Ascending aorta (tissue), 2 donors: ENCODE measurements at places on chromosomes 2 and 18.

- DNase-seq = no peak
- H3K4me1 ChIP-seq = no peaks in the 10 kb centered on the region
- no peaks in the 10 kb centered on the region for H3K36me3 ChIP-seq
- no peak overlapping the region for H3K4me3 ChIP-seq
These were observed 216.7 kb downstream of the CDH20 start for GRCh38 chr18:61549889-61550288.

DNA sequence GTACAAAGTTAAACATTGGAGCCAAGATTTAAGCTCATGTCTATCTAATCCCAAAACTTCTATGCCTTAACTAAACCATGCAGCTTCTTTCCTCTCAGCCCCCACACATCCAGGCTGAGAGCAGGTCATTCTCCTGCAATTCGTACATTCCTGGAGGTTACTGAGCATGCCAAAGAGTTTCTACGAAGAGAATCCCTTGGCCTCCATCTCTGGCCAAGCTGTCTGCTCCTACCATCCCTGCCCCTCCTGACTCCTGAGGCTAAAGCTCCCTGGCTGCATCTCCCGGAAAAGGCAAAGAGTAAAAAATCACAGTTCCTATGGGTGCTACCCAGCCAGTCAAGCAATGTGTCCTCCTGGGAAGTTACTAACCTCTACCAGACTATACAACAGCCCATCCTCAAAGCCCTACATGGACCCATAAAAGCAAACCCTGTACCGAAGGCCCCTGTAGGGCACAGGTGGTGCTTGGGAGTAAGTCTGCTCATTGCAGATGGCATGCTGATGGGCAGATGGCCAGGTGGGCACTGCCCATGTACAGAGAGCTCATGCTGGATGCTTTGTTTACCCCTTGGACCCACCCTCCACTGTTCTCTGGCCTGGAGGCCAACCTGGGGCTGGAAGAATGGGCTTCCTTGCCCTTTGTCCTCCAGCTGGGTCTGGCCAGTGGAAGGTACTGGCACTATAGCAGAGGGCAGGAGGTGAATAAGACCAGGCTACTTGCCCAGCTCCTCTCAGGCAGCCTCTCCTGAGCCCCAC is 99.5 kb downstream of the TTC32 start:
- peak overlapping the region; percentile 89 for H3K27ac ChIP-seq
- DNase-seq = no peak
- no peaks in the 10 kb centered on the region for H3K36me3 ChIP-seq
- no peak overlapping the region for H3K4me3 ChIP-seq

DNA sequence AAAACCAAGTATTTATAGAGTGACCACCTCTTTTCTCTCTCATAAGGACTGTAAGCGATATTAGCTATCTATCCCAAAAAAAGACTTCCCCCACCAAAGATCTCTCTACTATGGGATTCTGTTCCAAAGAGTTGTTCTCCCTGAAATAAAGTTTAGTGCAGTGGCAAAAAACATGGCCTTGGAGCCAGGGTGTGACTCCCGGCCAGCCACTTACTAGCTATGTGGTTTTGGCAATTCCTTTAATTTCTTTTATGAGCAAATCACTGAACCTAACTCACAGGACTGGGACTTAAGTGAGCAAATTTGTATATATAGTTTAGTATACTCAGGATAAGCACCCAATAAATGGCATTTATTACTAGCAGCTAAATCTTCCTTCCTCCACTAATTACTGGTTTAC is 42.6 kb downstream of the SESTD1 start:
- peaks cover 40% of the 10 kb centered on the region for H3K4me1 ChIP-seq
- no peaks in the 10 kb centered on the region for H3K36me3 ChIP-seq
- no peak for DNase-seq
- no peak overlapping the region for H3K4me3 ChIP-seq
- H3K27me3 ChIP-seq = no peaks in the 10 kb centered on the region

DNA sequence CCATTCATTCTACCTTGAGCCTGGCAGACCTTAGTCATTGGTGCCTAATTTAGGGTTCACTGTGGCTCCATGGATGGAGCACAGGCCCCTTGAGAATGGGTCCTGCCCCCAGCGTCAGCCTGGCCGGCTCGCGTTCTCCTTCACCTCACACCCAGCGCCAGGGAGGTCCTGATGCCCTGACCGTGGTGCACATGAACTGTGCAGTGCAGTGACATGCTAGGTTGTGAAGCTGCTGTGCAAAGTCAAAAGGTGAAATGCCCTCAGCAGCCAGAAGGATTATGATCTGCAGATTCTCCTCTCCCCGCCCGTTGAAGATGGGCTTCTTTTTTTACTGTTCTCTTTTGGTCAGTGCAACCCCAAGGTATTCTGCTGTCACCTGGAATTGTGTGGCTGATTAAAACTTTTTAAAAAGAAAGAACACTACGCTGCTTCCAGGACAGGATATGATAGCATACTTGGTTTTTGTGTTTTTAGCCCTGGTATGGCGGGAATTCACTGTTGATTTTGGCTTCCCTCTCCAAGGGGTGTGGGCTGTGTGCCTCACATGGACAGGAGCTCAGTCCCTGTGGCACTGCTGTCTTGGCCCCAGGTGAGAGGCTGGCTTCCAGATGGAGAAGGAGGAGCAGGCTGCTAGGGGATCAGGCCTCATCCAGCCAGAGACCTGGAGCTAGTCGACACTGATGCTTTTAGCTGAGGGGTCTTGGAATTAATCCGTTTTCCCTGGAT is 49.4 kb upstream of the MCFD2 start:
- H3K27ac ChIP-seq = peak overlapping the region; percentile 60
- H3K27me3 ChIP-seq = no peaks in the 10 kb centered on the region
- H3K4me1 ChIP-seq = peaks cover 51% of the 10 kb centered on the region
- H3K36me3 ChIP-seq = no peaks in the 10 kb centered on the region
- no peak for DNase-seq
- no peak overlapping the region for H3K4me3 ChIP-seq

- H3K27me3 ChIP-seq = no peaks in the 10 kb centered on the region
- H3K27ac ChIP-seq = no peak overlapping the region
- no peaks in the 10 kb centered on the region for H3K4me1 ChIP-seq
- no peak overlapping the region for H3K4me3 ChIP-seq
- no peak for DNase-seq
These were observed 234.9 kb upstream of the CYRIA start for GRCh38 chr2:16900405-16901025.

- DNase-seq = no peak
- no peaks in the 10 kb centered on the region for H3K36me3 ChIP-seq
- H3K27me3 ChIP-seq = no peaks in the 10 kb centered on the region
- no peak overlapping the region for H3K27ac ChIP-seq
- peaks cover 12% of the 10 kb centered on the region for H3K4me1 ChIP-seq
- H3K4me3 ChIP-seq = no peak overlapping the region
These were observed 40.5 kb upstream of the NABP1 start for GRCh38 chr2:191637182-191638078.

DNA sequence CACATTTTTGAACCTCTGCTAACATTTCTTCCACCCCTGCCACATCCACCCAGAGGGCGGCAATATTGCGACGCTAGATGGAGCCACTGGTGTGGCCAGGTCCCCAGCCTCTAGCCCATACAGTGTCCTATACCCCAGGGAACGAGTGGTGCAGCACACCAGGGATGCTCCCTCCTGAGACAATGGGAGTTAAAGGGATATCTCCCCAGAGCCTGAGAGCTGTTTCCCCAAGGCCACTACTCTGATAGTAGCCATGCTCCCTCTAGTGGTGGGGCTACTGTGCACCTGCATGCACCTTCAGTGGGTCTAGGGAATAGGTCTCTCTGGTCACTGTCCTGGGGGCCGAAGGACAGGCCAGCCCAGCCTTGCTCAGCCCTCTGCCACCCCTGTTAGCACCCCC is 336.4 kb upstream of the FSHR start:
- no peaks in the 10 kb centered on the region for H3K4me1 ChIP-seq
- no peak overlapping the region for H3K4me3 ChIP-seq
- H3K36me3 ChIP-seq = no peaks in the 10 kb centered on the region
- no peak overlapping the region for H3K27ac ChIP-seq

- no peak overlapping the region for H3K27ac ChIP-seq
- H3K4me1 ChIP-seq = peaks cover 4% of the 10 kb centered on the region
- no peaks in the 10 kb centered on the region for H3K27me3 ChIP-seq
- no peaks in the 10 kb centered on the region for H3K36me3 ChIP-seq
These were observed 122.6 kb upstream of the TWIST2 start for GRCh38 chr2:238725298-238725697.

GRCh38 chr2:171411791-171412483 is 21.9 kb downstream of the METTL8 start:
- H3K27ac ChIP-seq = no peak overlapping the region
- H3K4me3 ChIP-seq = no peak overlapping the region
- no peak for DNase-seq
- no peaks in the 10 kb centered on the region for H3K27me3 ChIP-seq
- H3K4me1 ChIP-seq = no peaks in the 10 kb centered on the region

- H3K27ac ChIP-seq = peak within 1 kb of the TSS; percentile 1
- DNase-seq = no peak
- no peaks in the 10 kb centered on the region for H3K27me3 ChIP-seq
- no peaks in the 10 kb centered on the region for H3K4me1 ChIP-seq
- H3K4me3 ChIP-seq = peak within 1 kb of the TSS; percentile 63
These were observed at the start of gene THSD7B for GRCh38 chr2:136765256-136766072. Gene THSD7B (plus strand): TSS chr2:136765545. CDS start chr2:136882179, 116,634 bp downstream.

GRCh38 chr2:126849991-126850535 is 48.6 kb upstream of the TEX51 start:
- H3K4me3 ChIP-seq = no peak overlapping the region
- no peak overlapping the region for H3K27ac ChIP-seq
- peak; percentile 34 for DNase-seq
- H3K27me3 ChIP-seq = no peaks in the 10 kb centered on the region
- no peaks in the 10 kb centered on the region for H3K4me1 ChIP-seq
- H3K36me3 ChIP-seq = no peaks in the 10 kb centered on the region

DNA sequence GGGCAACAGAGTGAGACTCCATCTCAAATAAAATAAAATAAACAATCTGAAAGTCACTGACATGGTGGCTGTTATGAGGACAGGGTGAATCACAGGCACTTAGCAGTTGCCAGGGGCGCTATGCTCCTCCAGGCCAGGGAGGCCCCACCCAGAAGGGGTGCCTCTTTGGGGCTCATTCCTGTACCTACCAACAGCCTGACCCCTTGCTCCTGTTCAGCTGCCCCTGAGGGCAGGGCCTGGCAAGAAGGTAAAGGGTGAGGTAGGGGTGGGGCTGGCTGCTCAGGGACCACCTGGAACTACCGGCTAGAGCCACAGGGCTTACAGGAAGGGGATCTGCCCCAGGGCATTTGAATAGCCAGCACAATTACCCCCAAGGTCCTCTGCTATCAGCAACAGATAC is 60.3 kb downstream of the INPP5D start:
- no peak overlapping the region for H3K27ac ChIP-seq
- H3K27me3 ChIP-seq = no peaks in the 10 kb centered on the region
- H3K4me3 ChIP-seq = no peak overlapping the region
- H3K36me3 ChIP-seq = no peaks in the 10 kb centered on the region

DNA sequence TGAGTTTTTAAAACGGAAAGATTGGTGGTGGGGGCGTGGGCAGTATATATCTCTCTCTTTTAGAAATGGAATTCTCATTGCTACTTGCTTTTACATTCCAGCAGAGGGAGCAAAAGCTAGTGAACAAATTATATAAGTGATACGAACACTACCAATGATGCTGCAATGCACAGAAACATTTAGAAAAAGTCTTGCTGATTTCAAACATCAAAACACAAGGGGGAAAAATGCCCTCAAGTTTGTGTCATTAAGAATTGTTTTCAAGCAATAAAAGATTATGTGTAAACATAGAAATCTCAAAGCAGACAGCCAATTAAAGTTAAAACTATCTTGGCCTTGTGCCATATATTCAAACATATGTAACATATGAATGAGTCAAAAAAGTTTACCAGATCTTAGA is 296.3 kb upstream of the KCNJ3 start:
- H3K36me3 ChIP-seq = no peaks in the 10 kb centered on the region
- no peaks in the 10 kb centered on the region for H3K4me1 ChIP-seq
- H3K27me3 ChIP-seq = no peaks in the 10 kb centered on the region
- H3K27ac ChIP-seq = no peak overlapping the region
- no peak overlapping the region for H3K4me3 ChIP-seq
- no peak for DNase-seq

DNA sequence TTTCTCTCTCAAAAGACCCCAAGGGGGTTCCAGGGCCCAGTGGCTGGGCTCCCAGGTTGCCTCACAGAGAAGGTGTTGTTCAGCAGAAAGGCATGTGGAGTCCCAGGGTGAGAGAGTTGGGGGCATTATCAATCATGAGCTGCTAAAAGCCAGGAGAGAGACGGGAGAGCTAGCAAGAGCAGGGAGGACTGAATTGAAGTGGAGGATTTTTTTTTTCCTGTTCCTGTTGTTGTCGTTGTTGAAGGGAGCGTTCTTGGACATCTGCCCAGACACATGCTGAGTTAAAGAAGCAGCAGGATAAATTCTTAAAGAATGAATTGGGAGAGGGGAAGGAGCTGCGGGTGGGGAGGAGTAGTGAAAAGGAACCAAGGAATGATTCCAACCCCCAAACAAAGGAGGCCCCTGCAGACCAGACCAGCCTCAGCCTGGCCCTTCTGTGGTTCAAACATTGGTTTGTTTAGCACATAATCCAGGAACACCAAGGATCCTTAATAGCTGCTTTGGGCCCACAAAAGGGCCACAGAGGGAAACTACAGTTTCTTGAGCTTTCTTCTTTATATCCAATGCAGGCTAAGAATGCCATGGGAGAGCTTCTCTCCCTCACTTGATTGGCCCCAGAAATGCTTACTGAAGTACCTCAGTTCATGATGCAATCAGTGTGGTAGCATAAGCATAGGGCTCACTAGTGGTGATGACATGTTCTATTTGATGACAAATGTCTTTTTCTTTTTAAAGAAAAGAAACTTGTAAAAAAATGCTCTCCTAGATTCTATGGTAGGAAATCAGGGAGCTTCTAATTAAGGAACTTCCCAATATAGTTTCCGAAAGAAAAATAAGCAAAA is 146.0 kb downstream of the SETBP1 start:
- H3K4me1 ChIP-seq = peaks cover 22% of the 10 kb centered on the region
- H3K27me3 ChIP-seq = no peaks in the 10 kb centered on the region
- peak overlapping the region; percentile 83 for H3K27ac ChIP-seq
- H3K36me3 ChIP-seq = no peaks in the 10 kb centered on the region

- no peaks in the 10 kb centered on the region for H3K36me3 ChIP-seq
- H3K4me1 ChIP-seq = no peaks in the 10 kb centered on the region
- no peak overlapping the region for H3K4me3 ChIP-seq
- H3K27me3 ChIP-seq = no peaks in the 10 kb centered on the region
- DNase-seq = no peak
- no peak overlapping the region for H3K27ac ChIP-seq
These were observed 59.6 kb upstream of the CHN1 start for GRCh38 chr2:175064797-175065196.

GRCh38 chr2:175579646-175580045 is 398.1 kb upstream of the ATP5MC3 start:
- H3K27ac ChIP-seq = no peak overlapping the region
- H3K27me3 ChIP-seq = no peaks in the 10 kb centered on the region
- no peak overlapping the region for H3K4me3 ChIP-seq
- no peaks in the 10 kb centered on the region for H3K36me3 ChIP-seq
- H3K4me1 ChIP-seq = no peaks in the 10 kb centered on the region

GRCh38 chr2:132936791-132937190 is 266.8 kb upstream of the LYPD1 start:
- H3K27ac ChIP-seq = no peak overlapping the region
- no peaks in the 10 kb centered on the region for H3K36me3 ChIP-seq
- no peaks in the 10 kb centered on the region for H3K27me3 ChIP-seq
- no peak overlapping the region for H3K4me3 ChIP-seq
